ENCODE measurements at places on chromosomes 5 and 9.

GRCh38 chr5:89981878-89982773 is 427.4 kb downstream of the CETN3 start:
- no peak for DNase-seq

DNA sequence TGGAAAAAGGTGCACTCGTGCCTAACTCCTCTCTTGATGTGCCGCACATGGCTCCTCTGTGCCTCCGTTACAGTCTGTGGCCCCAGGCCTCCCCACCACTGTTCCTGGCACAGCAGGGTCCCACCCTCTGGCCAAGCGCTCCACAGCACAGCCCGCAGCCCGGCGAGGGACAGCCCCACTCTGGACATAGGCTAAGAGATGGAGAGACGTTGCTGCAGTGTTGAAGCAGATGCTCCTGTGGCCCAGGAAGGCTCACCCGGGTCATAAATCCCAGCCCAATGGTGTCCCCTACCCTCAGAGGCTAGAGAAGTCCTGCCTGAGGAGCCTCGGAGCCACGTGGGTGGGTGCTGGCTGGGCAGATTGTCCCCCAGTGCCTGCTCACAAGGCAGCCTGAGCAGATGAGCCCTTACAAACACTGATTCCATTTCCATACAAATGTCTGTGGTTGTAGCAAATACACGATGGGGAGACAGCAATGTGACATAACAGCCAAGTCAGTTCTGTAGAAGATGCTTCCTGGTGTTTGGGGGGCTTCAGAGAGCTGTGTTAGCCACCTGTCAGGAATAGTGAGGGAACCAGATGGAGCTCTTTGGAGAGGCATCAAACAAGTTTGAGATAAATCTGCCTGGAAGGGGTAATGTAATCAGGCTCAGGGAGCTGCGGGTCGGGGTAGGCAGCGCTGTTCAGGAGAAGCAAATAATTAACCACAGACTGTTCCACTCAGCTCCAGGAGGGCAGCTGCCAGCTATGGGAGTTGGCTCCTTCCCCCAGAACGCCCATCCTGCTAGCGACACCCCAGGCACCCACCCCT is 41.7 kb downstream of the C5orf15 start:
- no peak for DNase-seq

GRCh38 chr9:97830884-97831829 is 21.9 kb upstream of the FOXE1 start:
- DNase-seq, result no peak

DNA sequence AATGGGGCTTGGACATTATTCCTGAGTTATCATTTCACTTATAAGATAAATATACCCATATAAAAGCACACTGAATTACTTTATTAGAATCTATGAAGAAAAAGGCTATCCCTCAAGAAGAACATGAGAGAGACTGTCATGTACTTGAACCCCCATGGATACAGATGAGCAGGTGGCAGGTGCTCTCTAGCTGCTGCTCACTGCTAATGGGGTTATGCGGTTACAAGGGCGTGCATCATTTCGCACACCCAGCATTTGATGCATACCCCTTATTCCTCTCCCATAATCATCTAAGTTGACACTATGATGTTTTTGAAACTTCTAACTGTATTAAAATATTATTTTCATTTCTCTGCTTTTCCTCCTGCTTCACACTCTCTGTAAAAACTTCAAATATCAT is 16.4 kb downstream of the ITK start:
- DNase-seq, result no peak

DNA sequence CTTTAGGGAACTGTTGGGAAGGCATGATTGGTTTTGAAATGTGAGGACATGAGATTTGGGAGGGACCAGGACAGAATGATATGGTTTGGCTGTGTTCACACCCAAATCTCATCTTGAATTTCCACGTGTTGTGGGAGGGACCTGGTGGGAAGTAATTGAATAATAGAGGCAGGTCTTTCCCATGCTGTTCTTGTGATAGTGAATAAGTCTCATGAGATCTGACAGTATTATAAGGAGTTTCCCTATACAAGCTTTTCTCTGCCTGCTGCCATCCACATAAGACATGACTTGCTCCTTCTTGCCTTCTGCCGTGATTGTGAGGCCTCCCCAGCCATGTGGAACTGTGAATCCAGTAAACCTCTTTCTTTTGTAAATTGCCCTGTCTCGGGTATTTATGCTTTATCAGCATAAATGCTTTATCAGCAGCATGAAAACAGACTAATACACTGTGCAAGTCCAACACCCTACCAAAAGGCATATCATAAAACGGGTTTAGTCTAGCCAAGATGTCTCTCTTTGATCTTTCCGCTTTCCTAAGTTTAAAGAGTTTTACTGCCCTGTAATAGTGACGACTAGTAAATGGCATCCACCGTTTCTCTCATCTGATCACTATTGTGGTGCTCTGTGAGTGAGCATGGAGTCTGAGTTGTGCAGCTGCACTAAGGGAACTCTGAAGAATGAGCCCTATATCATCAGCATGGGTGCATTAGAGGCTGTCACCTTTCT is 12.9 kb upstream of the ZNF782 start:
- no peak for DNase-seq

GRCh38 chr5:7426284-7426683 is 30.3 kb downstream of the ADCY2 start:
- no peak for DNase-seq

- DNase-seq, result no peak
Measured at GRCh38 chr9:130448035-130448624, 3.4 kb downstream of the ASS1 start.

GRCh38 chr5:110475529-110475928 is 250.9 kb downstream of the TMEM232 start:
- no peak for DNase-seq

DNA sequence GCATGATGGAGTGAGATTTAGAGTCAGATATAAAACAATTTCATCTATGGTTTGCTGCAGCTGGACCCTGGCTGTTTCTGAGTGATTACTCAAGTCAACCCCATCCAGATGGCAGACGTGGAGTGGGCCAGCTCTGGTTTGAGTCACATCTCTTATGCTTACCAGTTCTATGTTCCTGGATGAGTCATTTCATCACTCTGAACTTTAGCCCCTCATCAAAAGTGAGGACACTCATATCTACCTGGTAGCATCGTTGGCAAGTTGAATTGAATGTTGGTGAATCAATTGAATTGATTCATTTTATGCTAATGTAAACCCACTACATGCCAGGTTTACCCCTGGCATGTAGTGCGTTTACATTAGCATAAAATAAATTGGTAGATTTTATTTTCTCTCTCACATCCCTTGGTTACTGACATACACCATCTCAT is 176.4 kb downstream of the FGF18 start:
- DNase-seq, result no peak

GRCh38 chr5:137563301-137563645 is 64.1 kb upstream of the SPOCK1 start:
- DNase-seq, result no peak

DNA sequence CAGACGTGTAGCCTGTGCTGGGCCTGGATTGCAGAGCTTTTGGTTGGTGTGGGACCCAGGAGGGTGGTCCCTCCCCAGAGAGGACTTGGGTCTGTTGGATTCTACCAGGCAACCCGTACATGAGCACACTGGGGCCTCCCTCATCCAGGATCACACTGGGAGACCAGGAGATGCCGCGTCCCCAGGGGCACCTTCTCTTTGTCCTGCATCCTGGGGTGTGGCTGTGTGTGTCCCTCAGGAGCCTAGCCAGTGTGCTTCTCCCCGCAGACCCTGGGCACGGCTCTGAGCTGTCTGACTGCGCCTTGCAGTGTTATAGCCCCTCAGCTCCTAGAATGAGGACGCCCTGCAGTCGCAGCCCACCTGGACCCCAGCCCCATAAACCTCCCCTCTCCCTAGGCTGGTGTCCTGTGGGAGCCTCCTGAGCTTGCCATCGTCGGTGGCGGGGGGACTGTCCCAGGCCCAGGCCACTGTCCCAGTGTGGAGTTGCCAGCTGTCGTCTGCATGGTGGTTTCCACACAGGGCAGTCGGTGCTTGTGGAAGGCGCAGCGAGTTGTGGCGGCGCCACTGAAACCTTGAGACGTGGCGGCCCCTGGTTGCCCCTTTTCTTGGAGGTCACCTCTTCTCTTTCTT is 27.6 kb downstream of the CEP72 start:
- DNase-seq, result no peak

DNA sequence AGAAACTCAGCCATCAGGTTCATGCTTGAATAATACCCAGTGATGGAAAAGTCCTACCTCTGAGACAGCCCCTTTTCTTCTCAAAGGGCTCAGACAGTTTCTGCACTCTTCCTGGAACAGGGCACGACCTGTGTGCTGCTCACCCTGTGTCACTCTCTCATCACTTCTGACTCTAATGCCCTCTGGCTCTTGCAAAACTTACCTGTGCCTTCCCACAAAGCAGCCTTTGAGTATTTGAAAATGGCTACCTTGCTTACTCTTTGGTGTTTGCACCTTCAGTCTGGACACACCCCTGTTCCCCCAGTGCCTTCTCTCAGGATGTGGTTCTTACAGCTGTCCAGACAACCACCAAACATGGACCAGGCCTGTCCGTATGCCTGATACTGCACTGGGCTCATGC is 171.4 kb downstream of the GRIA1 start:
- no peak for DNase-seq

GRCh38 chr5:90279091-90279490 is 130.5 kb downstream of the CETN3 start:
- no peak for DNase-seq

DNA sequence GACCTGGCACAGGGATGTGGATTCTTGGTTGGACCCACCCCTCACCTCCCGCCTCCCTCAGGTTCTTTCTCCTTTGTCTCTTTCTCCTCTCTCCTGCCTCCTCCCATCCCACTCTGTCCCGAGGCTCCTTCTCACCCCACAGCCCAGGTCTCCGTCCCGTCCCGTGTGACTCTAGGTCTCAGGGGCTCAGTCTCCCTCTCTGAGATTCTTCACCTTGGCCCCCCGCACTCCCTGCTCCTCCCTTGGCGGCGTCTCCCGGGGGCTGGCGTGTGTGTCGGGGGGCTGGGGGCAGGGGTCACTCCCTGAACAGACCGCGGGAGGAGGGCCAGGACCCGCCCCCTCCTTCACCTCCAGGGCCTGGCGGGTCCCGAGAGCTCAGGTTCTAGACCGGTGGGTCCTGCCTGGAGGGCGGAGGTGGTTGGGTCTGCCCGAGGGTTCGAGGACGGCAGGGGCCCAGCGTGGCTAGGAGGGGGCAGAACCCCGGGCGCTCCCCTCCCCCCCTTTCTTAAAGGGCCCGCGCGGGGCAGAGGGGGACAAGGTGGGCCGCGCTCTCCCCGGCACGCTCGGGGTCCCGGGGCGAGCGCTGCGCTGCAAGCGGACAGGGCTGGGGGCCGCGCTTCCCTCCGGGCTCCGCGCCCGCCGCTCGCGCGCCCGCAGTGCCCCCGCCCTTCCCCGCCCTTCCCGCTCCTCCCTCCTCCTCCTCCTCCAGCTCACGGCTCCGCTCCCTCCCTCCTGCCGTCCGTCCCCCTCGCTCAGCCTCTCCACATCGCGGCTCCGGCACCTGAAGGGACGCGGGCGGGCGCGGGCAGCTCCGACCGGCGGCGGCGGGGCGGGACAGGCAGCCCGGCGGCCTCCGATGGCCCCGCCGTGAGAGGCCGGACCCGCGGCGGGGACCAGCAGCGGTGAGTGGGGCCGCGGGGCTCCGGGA is at the start of gene PSD2:
TSS of gene PSD2 (plus strand) at position 735 of the 928 bp plus-strand sequence. CDS start 13,633 bp downstream, outside the sequence.
- no peak for DNase-seq

- no peak for DNase-seq
Measured at GRCh38 chr5:171680485-171680884, 105.1 kb upstream of the SMIM23 start.

DNA sequence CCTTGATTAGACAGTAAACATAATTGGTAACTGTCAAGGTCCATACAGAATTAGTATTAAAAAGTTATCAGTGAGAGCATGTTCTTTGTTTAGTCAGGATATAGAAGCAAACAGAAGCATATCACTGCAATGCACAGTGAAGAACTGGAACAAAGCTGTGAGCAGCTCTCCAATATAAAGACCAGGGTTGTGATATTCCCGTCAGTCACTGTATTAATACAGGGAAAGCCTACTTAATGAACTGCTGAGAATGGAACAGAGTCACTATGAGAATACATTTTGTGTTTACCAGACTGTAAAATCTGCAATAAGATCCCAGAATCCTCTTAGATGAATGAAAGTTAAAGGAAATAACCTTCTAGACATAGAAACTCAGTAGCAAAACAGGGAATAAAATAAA is 58.2 kb downstream of the EFNA5 start:
- DNase-seq, result no peak

DNA sequence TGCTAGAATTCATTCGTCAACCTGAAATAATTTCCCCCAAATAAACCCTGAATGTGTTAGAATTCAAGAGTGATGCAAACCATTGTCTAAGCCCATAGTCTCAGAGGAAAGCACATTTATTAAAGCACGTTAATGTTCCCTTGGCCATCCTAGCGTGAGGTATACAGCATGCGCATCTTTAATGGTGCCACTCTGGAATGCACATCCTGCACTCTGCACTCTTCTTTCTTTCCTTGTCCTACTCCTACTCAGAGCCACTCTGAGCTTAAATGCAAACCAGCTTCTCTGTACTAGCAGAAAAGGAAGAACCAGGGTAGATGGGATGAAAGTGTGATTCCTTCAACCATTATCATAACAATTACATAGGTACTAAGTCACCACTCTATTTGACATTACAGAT is 50.4 kb downstream of the ARL15 start:
- DNase-seq, result no peak

DNA sequence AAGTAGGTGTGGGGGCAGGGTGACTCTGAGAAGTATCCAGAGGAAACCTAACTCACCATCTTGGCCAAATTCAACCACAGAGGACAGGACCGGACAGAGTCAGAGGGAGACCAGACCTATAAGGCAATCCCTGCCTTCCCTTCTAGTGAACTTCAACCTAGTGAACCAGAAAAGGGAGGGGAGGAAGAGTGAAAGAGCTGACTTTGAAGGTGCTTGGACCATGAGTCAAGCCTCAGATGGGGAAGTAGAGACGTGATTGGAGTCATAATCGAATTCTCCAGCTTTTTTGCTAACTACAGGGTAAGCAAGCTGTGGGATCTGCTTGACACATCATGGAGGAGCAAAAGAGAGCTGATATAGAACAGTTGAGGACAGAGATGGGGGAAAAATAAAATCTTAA is 18.8 kb upstream of the KIF2A start:
- no peak for DNase-seq

- no peak for DNase-seq
Measured at GRCh38 chr9:111937301-111937700, 40.7 kb downstream of the UGCG start.
